ENCODE measurements at places on chromosomes 4 and X.

- no peak for DNase-seq
Measured at GRCh38 chr4:8294036-8294435, 24.5 kb downstream of the HTRA3 start.

DNA sequence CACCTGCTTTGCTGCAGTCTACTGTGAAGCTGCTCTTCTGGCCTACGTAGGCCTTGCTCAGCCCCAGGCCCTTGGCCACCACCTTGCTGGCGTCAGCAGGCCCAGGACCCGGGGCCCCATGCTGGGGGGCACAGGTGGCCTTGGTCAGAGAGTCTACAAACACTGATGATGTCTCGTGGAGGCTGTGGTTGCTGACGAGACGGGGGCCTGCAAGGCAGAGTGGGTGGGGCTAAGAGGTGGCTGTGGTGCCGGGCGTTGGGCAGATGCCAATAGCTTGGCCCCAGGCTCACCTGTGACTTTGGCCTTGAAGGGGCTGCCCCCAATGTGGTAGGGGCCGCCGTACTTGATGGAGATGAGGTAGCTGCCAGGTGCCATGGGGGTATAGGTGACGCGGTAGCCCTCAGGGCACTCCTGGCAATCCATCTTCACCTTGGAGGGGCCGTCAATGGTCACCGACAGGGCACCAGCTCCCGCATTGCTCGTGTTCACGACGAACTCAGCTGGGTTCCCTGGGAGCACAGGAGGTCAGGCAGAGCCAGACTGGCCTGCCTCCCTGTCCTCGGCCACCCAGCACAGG lies 25.0 kb downstream of the FLNA start:
- no peak for DNase-seq

GRCh38 chrX:118128724-118129123 lies 12.1 kb upstream of the KLHL13 start:
- no peak for DNase-seq

GRCh38 chr4:84237008-84237407 lies 262.1 kb downstream of the NKX6-1 start:
- no peak for DNase-seq

- no peak for DNase-seq
Measured at GRCh38 chr4:94523617-94524016, 71.9 kb downstream of the PDLIM5 start.

Data from HEK293T (cell line).